ENCODE measurements at places on chromosomes 3 and 15. TPM values are rescaled to one million over a fixed set of nuclear protein-coding genes. Genes with fewer than 3 reads are reported as not detected.
A peak's percentile ranks its signal among the peaks of the same experiment; 100 is the strongest.

DNA sequence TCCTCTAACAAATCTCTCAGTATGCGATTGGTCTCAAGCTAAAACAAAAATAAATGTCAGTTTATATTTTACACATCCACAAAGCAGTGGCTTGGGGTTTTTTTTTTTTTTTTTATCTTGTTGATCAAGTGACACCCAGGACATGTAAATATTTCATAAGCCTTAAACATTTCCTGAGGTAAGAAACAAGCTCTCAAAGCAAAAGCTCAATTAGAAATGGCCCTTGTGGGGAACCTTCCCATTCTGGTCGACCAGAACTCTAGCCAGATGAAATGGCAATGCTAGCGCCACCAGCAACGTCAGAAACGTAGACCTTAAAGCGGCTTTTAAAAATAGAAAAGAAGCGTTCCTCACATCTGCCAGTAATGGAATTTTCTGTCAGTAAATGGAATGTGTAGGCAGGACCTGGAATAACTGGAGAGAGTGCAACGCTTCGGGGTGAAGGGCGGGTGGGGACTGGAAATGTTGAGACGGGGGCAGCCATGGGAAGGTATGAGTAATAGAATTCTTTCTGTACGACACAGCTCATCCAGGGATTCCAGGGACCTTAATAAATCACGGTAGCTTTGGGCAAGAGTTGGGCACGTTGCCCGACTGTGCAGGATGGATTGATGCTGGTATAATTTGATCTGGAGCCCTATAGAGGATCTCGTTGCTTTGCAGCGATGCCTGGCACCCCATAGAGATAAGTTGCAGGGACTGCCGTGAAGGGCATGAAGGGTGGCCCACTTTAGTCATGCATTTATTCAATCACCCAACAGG, 44.4 kb downstream of the BTD start:
- peak; percentile 62 for DNase-seq
- no peaks in the 10 kb centered on the region for H3K27me3 ChIP-seq
- no peak overlapping the region for H3K4me3 ChIP-seq
- H3K27ac ChIP-seq: peak overlapping the region; percentile 75

Gene TTLL13
- total RNA-seq: not detected

- no peak for DNase-seq
- no peak overlapping the region for H3K4me3 ChIP-seq
- no peaks in the 10 kb centered on the region for H3K27me3 ChIP-seq
- no peaks in the 10 kb centered on the region for H3K4me1 ChIP-seq
- H3K27ac ChIP-seq: no peak overlapping the region
Measured at GRCh38 chr15:31499236-31499952, 172.8 kb downstream of the KLF13 start.

- no peaks in the 10 kb centered on the region for H3K36me3 ChIP-seq
- no peak overlapping the region for H3K4me3 ChIP-seq
- no peaks in the 10 kb centered on the region for H3K27me3 ChIP-seq
- no peaks in the 10 kb centered on the region for H3K4me1 ChIP-seq
- DNase-seq: no peak
Measured at GRCh38 chr3:45927881-45928280, 15.4 kb upstream of the CXCR6 start.

GRCh38 chr15:79811406-79812405, 85.1 kb downstream of the MTHFS start:
- H3K27ac ChIP-seq: no peak overlapping the region
- DNase-seq: peak; percentile 29
- no peaks in the 10 kb centered on the region for H3K36me3 ChIP-seq
- H3K4me1 ChIP-seq: no peaks in the 10 kb centered on the region
- H3K4me3 ChIP-seq: no peak overlapping the region
- no peaks in the 10 kb centered on the region for H3K27me3 ChIP-seq

DNA sequence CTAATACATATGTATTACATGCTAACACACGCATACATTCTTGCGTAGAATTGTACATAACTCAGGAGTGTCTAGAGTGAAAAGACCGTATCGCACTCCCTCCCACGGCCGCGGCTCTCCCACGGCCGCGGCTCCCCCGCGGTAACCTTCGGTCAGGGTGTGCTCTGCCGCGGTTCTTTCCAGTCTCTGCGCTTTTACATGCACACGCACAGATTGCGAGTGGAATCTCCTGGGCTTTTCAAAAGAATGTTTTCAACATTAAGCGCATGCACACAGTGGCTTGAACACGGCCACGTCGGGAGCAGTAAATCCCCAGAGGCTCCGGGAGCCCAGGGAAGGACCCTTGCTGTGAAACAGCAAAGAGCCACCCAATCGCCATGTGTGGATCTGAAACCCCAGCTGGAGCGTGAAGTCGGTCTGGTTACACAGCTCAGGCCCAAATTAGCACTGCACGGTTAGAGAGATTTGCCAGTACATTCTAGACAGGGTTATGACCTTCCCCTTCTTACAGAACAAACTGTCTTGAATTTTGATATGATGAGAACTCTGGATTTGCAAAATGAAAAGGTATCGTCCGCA, 805 bp upstream of the RGMA start:
- DNase-seq: no peak
- H3K27me3 ChIP-seq: no peaks in the 10 kb centered on the region
- H3K36me3 ChIP-seq: no peaks in the 10 kb centered on the region
- H3K27ac ChIP-seq: peak overlapping the region; percentile 68
- no peaks in the 10 kb centered on the region for H3K4me1 ChIP-seq

- no peaks in the 10 kb centered on the region for H3K4me1 ChIP-seq
- no peak overlapping the region for H3K27ac ChIP-seq
- DNase-seq: no peak
- H3K36me3 ChIP-seq: no peaks in the 10 kb centered on the region
Measured at GRCh38 chr3:101602731-101603130, 28.8 kb downstream of the PCNP start.

- H3K27ac ChIP-seq: peak overlapping the region; percentile 88
- peak; percentile 79 for DNase-seq
- H3K4me1 ChIP-seq: peaks cover 7% of the 10 kb centered on the region
- H3K4me3 ChIP-seq: no peak overlapping the region
- no peaks in the 10 kb centered on the region for H3K27me3 ChIP-seq
- no peaks in the 10 kb centered on the region for H3K36me3 ChIP-seq
Measured at GRCh38 chr15:31236184-31237042, 90.2 kb upstream of the KLF13 start.

Gene LRRC49
- 20.8 TPM for total RNA-seq

DNA sequence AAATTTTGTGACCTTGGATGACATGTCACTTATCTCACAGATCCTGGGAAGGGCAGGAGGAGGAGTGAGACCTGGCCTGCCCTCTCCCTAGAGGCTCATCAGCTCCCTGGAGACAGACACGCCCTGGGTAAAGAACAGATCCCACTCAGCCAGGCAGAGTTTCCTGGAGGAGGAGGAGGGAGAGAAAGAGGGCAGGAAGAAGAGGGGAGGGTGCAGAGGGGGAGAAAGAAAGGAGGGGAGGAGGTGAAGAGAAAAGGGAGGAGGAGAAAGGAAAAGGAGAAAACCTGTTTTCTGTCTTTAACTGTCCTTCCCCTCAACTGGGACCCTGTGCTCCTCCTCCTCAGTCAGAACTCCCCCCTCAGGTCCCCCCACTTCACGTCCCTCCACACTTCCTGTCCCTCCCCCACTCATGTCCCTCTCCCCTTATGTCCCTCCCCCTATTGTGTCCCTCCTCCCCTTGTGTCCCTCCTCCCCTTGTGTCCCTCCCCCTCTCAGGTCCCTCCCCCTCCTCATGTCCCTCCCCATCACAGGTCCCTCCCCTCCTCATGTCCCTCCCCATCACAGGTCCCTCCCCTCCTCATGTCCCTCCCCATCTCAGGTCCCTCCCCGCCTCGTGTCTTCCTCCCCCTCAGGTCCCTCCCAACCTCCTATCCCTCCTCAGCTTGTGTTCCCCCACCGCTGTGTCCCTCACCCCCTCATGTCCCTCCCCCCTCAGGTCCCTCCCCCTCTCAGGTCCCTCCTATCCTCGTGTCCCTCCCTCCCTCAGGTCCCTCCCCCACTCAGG, 52.3 kb upstream of the CGNL1 start:
- H3K36me3 ChIP-seq: no peaks in the 10 kb centered on the region
- DNase-seq: no peak
- H3K27ac ChIP-seq: no peak overlapping the region

Gene RAB6B
- total RNA-seq: 1.5 TPM

- no peak overlapping the region for H3K4me3 ChIP-seq
- DNase-seq: no peak
- no peaks in the 10 kb centered on the region for H3K36me3 ChIP-seq
- H3K27me3 ChIP-seq: no peaks in the 10 kb centered on the region
- H3K4me1 ChIP-seq: no peaks in the 10 kb centered on the region
- H3K27ac ChIP-seq: no peak overlapping the region
Measured at GRCh38 chr3:176740906-176741663, 456.2 kb downstream of the TBL1XR1 start.
